ENCODE measurements at places on chromosomes 3 and 15.

DNA sequence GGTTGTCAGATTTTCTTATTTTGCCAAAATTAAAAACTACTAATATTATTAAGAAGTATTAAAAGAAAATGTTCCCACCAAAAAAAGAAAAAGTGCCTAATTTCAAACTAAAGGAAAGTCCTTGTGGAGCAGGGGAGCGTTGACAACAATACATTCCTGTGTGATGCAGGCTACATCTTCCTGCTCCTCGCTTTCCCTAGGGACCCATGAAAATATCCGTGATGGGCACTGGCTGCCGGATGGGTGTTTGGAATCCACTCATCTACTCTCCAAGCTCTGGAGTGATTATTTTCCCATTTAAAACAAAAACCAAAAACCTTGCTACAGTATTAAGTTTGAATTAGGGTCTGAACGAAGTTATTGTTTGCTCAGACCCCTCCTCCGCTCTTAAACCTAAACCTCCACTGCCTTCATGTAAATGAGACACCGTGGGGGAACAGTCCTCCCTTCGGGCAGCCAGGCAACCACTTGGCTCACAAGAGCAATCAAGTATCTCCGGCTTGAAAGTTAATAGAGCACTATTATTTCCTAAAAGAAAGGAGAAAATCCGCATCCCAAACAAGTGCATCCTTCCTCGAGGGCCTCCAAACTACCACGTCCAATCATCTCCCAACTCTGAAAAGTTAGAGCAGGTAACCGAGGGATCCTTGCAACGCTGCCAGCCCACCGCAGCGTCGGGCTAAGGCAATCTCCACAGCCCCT, 1.5 kb downstream of the ITGB5 start:
- DNase-seq: no peak

DNA sequence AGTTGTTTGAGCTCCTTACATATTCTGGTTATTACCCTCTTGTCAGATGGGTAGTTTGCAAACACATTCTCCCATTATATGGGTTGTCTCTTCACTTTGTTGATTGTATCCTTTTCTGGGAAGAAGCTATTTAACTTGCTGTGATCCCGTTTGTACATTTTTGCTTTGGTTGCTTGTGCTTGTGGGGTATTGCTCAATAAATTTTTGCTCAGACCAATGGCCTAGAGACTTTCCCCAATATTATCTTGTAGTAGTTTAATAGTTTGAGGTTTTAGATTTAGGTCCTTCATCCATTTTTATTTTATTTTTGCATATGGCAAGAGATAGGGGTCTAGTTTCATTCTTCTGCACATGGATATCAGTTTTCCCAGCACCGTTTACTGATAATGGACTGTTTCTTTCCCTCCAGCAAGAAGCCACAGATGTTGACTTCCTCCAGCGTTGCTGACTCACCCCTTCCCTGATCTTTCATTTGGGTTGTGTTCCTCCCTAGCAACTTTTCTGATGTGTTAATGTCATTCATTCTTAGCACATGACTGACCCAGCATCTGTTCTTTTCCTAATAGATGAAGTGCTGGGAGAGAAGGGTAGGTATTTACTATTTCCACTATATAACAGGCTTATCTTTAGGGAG, 166.7 kb upstream of the SGO1 start:
- no peak for DNase-seq

DNA sequence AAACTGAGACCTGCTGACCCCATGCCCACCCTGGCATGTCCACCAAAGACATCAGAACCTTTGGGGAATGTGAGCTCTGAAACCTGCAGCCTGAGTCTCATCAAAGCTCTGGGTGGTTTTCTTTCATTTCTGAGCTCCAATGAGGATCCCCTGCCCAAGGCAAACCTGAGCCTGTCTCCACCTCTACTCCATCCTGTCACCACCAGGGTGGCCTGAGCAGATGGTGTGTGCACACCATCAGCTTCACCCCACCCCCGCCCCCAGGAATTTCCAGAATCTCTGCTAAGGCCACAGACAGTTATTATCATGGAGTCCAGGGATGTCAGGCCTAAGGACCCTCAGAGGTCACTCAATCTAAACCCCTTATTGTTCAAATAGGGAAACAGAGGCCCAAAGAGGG, 1.3 kb downstream of the XIRP1 start:
- no peak for DNase-seq

GRCh38 chr3:4447295-4447999, 19.6 kb downstream of the SUMF1 start:
- no peak for DNase-seq

- no peak for DNase-seq
Observed at GRCh38 chr3:5317557-5317956, 130.1 kb downstream of the EDEM1 start.

- no peak for DNase-seq
Observed at GRCh38 chr3:74564560-74564959, 49.9 kb downstream of the CNTN3 start.

DNA sequence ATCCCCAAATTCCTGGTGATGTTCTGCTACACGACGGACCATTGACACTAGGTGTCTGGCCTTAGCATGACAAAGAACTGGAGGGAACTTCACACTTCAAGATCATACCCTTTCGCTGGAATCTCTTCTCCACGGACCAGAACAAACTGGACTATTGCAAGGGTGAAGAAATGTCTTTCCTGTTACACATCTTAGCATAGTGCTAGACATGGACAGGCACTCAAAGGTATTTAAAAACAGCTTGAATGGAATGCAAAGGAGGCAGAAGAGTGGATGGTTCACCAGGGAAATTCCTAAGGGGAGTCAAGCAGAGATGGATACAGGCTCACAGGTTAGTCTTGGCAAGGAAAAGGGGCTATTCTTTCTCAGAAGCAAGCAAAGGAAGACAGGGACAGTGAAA, 33.5 kb upstream of the PDZRN3 start:
- no peak for DNase-seq

- DNase-seq: no peak
Observed at GRCh38 chr3:194598771-194599557, 34.3 kb downstream of the TMEM44 start.

GRCh38 chr3:146274833-146275232, 23.9 kb upstream of the PLSCR4 start:
- no peak for DNase-seq

- DNase-seq: no peak
Observed at GRCh38 chr3:128036119-128036518, 16.1 kb upstream of the SEC61A1 start.

DNA sequence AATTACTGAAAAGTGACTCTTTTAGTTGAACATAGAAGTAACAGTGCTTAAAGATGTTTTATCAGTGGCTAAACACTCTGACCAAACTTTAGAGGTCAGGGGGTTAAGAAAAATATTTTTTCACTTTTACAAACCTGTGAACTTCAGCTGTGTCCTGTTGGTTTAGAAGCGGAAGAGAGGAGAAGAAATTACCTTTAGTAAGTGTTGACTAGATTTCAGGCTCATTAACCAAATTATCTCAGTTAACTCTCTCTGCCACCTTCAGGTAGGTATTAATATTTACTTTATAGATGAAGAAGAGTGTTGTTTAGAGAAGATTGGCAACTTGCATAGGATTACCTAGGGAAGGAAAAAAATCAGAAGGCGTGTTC, 151.9 kb upstream of the CMC1 start:
- no peak for DNase-seq

DNA sequence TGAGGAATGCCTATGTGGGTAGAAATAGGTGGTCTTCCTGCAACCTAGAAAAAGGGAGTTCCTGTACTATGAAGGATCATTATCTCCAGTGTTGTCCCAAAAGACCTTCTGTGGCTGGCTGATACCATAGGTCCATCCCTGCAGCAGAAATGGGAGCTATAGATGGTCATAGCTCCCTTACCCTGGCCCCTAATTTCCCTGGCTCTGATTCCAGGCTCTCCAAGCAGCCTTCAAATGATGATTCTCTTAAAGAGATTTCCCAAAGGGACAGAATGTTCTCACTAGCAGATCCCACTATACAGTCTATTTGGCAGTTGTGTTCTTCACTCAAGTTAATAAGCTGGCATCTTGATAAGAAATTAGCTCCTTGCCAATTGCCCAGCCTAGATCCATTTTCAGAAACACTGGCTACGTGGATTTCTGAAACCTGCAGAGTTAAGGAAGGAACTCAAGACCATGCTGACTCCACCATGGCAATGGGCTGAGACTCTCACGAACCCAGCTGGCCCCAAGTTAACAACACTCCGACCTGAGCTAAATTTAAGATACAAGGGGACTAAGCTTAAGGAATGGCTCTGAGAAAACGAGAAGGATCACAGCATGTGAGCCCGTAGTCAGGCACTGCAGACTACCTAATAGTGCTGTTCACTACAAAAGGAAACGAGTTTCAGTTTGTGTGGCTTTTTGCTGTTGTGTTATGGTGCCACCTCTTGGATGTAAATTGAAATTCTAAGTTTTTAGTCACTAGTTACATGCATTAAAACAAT, 11.4 kb downstream of the C15orf40 start:
- DNase-seq: no peak

DNA sequence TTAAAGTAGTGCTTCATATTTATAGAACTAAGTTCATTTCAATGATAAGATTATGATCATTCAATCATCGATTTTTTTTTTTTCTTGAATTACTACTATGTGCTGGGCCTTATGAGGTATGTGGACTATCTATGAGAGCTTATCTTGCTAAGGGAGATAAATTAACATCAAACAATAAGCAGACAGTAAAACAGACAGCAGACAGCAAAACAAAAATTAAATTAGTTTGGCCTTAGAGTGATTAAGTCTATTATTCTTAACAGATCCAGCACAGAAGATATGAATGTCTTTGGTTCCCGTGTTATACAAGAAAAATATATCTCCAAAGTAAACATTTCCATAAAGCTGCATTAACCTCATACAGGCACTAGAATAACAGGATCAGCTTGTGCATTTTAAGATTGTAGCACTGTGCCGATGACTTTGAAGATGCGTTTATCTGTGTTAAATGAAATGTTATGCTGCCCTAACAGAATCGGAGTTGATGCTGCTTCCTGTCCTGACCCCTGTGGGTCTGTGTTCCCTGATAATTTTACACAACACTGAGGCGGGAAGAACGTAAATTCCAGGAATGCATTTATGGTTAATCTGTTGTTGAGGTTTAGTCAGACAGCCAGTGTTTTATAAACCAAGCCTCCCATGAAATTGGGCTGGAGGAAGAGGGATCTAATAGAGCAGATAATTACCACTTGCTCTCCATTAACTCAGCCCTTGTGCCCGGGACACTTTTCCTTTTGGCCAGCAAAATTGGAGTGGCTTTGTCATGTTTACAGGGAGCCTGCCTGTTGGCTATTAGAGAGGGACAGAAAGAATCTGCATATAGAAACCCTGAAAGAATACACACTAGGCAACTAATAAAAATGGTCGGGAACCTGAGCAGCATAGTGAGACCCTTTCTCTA, 80.8 kb downstream of the GHSR start:
- DNase-seq: no peak

- no peak for DNase-seq
Observed at GRCh38 chr15:76861815-76862397, 43.2 kb downstream of the SCAPER start.

DNA sequence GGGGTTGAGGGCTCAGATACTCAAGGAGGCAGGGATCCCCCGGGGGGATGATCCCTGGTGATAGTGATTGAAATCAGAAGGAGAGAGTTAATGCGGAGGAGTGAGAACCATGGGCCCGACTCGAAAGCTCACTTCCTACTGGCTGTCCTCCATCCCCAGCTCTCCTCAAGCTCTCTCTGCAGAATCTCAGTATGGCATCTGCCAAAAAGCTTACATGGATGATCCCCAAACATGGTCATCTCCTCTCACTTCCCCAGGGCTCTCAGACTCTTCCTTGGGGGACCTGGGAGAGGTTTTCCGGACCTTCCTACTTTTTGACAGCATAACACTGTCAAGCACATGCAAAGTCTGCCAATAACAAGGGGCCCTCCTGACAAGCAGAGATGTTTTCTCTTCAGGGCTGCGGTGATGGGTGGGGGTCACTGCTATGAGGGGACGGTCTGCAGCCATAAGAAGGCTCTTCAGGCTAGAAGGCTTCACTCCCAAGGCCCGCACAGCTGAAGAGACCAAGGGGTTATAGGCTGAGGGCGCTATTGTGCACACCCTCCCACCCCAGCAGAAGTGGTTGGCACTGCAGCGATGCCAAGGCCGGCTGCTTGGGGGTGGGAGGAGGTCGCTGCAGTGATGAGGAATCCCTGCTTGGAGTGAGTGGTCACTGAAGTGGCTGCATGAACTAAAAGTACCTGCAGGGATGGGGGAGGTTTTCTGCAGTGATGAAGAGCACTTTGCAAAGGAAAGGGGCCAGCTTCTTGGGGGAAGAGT, 828 bp upstream of the VWA5B2 start:
- DNase-seq: no peak

GRCh38 chr3:46061108-46061720, 33.9 kb upstream of the XCR1 start:
- DNase-seq: no peak

GRCh38 chr3:16788440-16789056, 96.2 kb upstream of the PLCL2 start:
- DNase-seq: no peak

DNA sequence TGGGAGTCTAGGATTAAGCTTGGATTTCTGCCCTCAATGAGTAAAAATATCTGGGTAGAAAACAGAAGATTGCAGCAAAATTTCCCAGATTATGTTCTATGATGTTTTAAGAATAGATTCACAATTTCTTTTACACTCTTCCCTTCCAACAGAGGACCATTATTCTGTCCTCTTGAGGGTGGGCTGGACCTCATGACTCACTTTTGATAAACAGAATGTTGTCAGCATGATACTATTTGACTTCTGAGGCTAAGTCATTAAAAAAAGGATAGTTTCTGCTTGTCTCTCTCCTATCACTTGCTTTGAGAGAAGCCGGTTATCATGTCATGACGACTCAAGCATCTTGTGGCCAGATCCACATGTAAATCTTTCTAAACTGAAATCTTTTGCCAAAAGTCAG, 396.2 kb upstream of the CDIN1 start:
- DNase-seq: no peak

Measured in stimulated activated CD4-positive, alpha-beta T cell treated with anti-CD3 and anti-CD28 coated beads, Interleukin-12 subunit alpha, Interleukin-12 subunit beta, amount 100 ng/mL, for 4 hours (primary cell).